ENCODE measurements at places on chromosomes 7 and 10.
A peak's percentile ranks its signal among the peaks of the same experiment; 100 is the strongest.

DNA sequence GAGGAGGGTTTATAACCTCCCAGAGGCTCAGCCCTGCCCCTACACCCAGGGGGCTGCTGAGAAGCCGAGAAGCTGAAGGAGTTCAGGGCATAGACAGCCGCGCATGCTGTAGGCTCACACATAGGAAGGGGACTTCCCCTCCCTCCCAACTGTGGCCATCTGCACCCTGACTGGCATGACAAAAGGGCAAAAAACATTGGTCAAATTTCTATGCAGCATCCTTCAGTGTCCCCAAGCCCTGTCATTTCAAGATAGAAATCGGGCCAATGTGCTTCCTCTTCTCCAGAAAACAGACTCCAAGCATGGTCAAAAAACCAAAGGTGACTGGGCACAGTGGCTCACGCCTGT is 55.9 kb upstream of the MYL10 start:
- DNase-seq: no peak

GRCh38 chr10:5447611-5448071 is 35.3 kb downstream of the NET1 start:
- peak; percentile 61 for DNase-seq

DNA sequence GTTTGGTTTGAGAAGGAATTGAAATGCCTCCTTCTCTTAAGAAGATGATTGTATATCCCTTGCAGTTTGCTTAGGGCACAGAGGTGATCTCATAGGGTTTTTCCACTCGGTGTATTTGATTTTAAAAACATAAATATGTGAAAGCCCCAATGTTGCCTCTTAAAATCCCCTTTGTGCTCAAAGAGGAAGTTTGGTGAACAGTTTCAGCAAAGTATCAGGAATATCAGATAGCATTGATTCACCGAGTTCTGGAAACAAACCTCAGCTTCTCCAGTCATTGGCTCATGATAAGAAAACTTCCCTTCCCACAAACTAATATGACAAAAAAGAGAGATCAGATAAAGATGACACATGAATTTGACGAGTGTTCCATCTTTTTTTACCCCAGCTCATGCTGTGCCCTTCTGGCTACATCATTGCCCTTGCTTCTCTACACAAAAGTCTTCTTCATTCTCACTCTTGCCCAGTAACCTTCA is 20.1 kb upstream of the SMNDC1 start:
- no peak for DNase-seq

DNA sequence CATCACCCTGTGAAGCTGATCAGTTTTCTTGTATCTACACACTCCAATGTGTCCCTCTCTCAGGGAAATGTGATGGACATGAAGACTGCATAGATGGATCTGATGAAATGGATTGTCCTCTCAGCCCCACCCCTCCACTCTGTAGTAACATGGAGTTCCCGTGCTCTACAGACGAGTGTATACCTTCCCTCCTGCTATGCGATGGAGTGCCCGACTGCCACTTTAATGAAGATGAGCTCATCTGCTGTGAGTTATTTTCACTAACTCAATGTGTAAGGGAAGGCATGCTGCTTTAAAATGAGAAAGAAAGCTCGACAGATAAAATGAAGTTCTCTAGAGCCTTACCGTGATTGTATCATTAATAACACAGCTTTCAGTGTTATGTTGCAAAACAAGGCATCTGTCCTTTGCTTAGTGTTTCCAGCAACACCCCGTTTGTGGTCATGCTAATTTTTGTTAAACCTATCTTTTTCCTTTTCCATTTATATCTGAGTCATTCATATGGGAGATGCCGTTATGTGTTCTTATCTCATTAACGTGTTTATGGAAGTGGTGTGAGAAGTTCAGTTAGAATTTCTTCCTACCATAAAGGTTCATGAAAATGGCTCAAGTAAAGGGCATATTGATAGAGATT is 220.9 kb upstream of the PLXDC2 start:
- DNase-seq: no peak

DNA sequence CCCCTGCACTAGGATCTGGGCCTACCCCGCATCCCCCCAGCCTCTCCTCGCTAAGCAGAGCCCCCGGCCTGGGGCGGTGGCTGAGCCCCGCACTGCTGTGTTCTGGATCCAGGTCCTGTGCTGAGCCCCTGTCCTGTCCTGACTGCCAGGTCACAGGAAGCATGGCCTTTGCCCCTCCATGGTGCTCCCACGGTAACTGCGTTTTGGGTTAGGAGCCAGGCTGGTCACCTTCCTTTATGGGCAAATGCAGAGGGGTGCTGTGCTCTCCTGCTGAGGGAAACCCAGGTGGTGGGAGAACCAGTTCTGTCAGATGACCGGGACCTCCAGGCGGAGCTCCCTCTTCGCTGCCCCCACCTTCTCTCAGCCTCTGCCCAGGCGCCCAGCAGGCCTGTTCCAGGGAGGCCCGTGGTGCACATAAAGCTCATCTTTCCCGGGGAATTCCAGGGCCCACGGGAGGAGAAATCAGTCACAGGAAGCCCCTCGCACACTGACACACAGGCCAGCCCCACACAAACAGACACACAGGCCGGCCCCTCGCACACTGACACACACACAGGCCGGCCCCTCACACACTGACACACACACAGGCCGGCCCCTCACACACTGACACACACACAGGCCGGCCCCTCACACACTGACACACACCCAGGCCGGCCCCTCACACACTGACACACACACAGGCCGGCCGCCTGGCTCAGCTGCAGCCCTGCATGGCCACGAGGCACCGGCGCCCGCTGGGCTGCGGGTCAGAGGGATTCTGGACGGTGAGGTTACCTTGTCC is 75.6 kb downstream of the CFAP46 start:
- no peak for DNase-seq

- DNase-seq: no peak
Measured at GRCh38 chr7:141359740-141360415, 191.3 kb upstream of the AGK start.

DNA sequence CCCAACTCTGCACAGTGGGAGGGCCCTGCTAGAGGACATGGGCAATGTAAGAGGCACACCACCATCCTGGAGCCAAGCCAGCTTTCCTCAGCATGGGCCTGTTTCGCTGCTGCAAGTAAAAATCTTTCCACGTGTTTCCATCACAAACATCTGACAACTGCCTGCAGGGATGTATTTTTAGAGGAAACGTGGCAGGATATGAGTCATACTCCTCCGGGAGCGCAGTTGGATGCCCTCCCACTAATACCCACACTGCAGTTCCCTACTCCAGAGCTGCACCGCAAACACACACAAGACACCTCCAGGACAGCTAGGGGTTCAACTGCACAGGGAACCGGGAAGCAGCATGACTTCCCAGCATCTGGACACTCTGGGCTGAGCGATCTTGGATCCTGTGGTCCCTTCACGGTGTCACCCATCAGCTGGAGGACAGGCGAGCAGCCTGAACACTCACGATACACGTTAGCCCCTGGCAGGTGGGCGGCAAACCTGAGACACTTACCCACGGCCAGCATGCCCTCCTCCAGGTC is 26.1 kb downstream of the PLAC9 start:
- DNase-seq: peak; percentile 26

DNA sequence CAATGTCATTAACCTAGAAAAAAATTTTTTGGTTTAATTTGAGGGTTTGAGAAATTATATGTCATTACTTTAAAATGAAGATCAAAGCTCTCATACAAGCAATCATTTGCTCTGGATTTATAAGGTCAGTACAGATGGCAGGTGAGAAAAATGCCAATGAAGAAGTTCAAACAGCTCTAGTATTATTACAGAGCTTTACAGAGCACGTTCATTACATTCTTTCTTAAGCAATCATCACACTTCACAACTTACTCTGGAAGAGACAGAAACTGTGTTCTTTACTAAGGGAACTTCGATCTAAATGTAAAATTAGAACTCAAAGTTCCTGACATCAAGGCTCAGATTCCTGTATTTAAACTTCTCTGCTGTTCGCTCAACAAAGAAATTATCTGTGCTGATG is 153.4 kb downstream of the ATE1 start:
- no peak for DNase-seq

- no peak for DNase-seq
Measured at GRCh38 chr7:45682836-45683555, 108.8 kb downstream of the ADCY1 start.

- no peak for DNase-seq
Measured at GRCh38 chr10:71629131-71629530, 90.4 kb downstream of the C10orf105 start.

GRCh38 chr10:102473445-102474331 is 22.3 kb upstream of the C10orf95 start:
- DNase-seq: no peak

GRCh38 chr7:101124376-101125056 is 2.4 kb upstream of the SERPINE1 start:
- DNase-seq: peak; percentile 32

DNA sequence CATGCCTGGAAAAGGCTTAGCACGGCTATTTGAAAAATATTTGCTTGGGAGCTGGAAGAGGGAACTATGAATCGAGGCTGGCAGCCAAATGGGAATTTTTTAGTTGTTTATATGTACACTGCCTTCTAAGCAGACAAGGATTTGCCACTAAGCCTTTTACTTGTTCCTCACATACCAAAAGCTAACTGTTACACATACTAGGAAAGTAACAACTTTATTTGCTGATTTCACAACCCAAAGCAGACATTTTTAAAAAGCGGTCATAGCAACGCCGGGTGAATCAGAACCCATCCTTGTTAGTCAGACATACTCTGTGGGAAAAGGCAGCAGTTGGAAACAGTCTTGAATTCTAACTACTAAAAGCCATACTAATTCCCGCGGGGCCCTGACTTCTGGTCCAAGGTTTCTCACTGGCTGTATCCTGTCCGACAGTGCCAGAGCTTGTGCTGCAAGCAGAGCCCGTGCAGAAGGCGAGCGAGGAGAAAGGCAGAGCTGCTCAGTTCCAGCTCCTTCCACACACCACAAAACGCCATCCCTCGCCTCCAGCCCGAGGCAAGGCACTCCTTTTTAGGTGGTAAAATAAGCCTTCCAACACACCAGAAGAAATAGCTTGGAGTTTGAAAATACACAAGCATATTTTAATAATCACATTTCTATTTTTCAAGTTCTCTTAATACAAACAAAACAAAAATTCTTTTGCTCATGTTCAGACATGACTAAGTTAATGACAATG is 89.2 kb downstream of the RNF216 start:
- no peak for DNase-seq

GRCh38 chr7:157409753-157410727 is 73.2 kb downstream of the DNAJB6 start:
- no peak for DNase-seq

GRCh38 chr7:86326847-86327246 is 316.9 kb upstream of the GRM3 start:
- DNase-seq: no peak

- no peak for DNase-seq
Measured at GRCh38 chr7:2307690-2308107, 6.5 kb downstream of the SNX8 start.

DNA sequence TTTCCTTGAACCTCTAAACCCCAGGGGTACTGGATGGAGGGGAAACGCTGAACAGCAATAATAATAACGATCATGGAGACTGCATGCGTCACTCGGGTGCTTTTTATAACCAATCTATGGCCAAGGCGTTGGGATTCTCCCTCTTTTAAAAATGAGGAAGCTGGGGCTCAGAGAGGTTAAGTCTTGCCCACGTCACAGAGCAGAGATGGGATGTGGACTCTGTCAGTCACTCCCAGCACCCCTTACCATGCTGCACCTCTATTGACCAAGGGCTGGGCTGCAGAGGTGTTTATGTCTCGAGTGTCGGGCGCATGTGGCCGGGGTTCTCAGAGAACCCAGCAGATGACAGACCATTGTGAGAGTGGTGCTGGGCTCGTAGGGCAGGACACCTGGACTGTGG is 129.9 kb downstream of the CDH23 start:
- DNase-seq: peak; percentile 27

DNA sequence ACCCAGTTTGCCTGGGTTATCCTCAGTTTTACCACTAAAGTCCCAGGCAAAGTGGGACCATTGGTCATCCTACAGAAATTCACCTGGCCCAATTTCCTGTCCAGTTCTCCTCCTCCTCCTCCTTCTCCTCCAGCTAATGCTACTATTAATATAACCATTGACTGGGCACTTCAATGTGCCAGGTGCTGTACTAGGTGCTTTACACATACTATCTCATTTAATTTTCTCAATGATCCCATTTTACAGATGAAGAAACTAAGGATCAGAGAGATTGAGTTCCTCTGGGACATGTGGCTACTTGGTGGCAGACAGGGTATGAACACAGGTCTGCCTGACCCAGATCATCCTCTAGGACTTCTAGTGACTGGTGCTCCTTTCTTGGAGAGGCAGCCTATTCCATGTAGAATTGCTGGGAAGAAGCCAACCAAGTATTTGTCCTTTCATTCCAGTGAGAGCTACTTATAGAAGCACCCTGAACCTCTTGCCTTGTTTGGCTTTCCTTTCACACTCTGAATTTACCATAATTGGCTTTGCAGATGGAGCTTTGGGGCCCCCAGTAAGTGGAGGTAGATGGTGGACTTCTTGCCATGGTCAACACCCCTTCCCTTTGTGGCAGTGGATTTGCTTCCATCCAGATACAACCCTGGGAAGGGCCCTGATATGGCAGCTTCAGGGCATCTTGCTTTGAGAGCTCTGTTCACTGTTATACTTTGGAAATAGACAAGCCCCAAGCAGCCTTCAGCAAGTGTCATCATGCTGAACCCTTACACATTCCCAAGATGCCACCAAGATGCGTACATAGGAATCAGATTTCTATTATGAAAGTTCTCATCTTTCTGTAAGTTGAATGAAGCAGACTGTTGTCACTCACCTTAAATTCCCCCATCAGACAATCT is 78.7 kb downstream of the MYOF start:
- no peak for DNase-seq

DNA sequence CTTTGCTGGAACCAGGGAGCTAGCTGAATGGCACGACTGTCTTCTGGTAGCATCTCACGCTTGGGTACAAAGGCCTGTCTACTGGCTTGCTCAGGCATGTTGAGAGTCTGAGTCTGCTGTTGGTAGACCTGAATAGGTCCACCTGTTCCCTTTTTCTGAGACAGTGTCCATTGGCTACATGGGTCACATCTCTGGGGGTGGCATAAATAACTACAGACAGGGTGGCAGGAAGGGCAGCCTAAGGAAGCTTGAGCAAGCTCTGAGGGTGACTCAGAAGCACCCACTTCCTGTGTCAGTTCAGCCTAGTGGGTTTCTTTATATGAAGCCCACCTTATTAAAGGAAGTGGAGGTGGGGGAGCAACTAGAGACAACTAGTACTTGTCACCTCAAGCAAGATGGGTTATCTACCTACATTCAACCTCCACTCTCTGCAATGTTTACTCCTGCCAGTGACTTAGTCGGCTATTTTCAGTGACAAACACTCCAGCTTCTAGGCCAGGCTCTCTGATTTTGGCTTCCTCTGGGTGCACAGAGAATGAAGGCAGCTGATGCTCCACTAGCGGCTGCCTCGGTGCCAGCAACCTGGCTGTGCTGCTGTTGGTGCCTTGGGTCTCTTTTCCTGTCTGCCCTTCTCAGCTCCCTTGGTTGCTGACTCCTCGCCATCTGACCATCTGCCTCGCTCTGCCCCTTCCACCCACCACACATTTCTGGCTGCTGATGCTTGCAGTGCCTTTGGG is 5.7 kb upstream of the ZYX start:
- DNase-seq: peak; percentile 38

- no peak for DNase-seq
Measured at GRCh38 chr10:98236862-98237261, 31.1 kb downstream of the LOXL4 start.
